Upper lobe of left lung (tissue), 6 donors: ENCODE measurements at places on chromosomes 1 and 21. TPM values are rescaled to one million over a fixed set of nuclear protein-coding genes. Genes with fewer than 3 reads are reported as not detected.
A peak's percentile ranks its signal among the peaks of the same experiment; 100 is the strongest.

GRCh38 chr1:57443004-57443403 is 19.1 kb upstream of the DAB1 start:
- DNase-seq: no peak

DNA sequence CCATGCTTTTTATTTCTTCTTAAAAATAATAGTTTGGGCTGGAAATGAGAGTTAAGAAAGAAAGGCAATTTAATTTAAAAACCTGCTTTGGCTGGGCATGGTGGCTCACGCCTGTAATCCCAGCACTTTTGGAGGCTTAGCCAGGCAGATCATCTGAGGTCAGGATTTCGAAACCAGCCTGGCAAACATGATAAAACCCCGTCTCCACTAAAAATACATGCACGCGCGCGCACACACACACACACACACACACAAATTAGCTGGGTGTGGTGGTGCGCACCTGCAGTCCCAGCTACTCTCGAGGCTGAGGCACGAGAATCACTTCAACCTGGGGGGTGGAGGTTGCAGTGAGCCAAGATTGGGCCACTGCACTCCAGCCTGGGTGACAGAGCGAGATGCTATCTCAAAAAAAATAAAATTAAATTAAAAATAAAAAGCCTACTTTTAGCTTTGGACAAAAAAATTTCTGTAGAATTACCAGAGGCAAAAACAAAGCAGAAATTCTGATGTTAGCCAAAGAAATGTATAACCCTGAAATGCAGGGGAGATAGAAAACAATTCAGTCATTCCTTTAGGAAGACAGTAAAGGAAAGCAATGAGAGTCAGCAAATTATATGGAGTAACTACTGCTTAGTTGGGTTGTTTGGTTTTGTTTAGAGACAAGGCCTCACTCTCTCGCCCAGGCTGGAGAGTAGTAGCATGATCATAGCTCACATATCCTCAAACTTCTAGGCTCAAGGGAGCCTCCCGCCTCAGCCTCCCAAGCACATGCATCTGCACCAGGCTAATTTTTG is 15.7 kb upstream of the IPP start:
- no peak for DNase-seq

- no peak for DNase-seq
Measured at GRCh38 chr1:201724039-201724765, 104.8 kb upstream of the IPO9 start.

DNA sequence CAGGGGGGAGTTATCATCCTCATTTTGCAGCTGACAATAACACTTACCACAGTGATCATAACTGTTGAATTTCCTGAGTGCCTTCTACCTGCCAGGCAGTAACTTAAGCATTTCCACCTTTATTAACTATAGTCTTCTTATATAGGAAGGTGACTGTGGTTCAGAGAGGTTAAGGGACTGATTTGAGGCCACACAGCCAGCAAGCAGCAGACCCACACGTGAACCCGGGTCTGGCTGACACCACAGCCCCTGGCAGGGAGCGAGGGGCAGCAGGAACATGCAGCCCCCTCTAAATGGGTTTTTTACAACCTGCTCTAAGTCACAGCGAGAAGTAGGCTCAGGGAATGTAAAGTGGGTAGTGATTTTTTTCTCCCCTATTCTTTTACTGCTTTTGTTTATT is 248.2 kb downstream of the KAZN start:
- DNase-seq: no peak

- DNase-seq: peak; percentile 29
Measured at GRCh38 chr21:28135646-28136045, 857.0 kb downstream of the LTN1 start.

- DNase-seq: no peak
Measured at GRCh38 chr1:68497358-68497698, 446 bp upstream of the DEPDC1 start.

DNA sequence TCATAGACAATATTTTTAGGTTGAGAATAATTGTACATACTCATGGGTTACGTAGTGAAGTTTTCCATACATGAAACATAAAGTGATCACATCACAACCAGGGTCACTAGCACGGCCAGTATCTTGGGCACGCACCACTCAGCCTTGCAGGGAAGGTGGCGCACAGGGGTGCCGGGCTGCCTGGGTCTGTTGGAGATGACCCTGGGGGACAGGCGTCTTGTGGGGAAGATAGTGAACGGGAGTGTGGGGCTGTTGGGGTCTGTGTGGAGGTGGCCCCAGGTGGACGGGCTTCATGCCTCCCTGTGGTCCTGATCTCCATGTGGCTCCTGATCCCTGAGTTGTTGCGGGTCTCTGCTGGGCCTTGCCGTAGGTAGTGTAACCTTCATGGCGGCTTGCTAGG is 38.3 kb upstream of the PRSS38 start:
- DNase-seq: no peak

- no peak for DNase-seq
Measured at GRCh38 chr1:55594701-55595100, 379.5 kb upstream of the USP24 start.

- no peak for DNase-seq
Measured at GRCh38 chr1:88608139-88608943, 75.7 kb upstream of the PKN2 start.

- no peak for DNase-seq
Measured at GRCh38 chr1:174060090-174060489, 37.9 kb upstream of the RC3H1 start.

- DNase-seq: peak; percentile 37
Measured at GRCh38 chr1:117093870-117094621, 27.5 kb downstream of the TRIM45 start.

- no peak for DNase-seq
Measured at GRCh38 chr1:185849014-185849413, 114.8 kb downstream of the HMCN1 start.

DNA sequence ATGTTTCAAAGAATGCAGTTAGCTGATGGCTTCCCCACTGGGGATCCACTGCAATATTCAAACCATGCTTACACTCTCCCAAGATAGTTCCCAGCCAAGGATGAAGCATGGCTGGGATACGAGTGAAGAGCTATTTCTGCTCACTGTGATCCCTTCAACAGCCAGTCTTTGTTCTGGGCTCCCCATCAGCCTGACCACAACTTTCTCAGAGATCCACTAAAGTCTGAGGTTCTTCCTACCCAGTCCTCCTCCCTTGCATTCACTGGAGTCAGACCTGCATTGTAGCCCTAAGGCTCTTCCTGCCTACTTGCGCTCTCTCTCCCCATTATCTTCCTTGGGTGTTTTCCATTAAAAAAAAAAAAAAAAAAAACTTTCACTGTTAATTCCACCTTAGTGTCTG is 101.4 kb downstream of the TTLL7 start:
- DNase-seq: no peak

GRCh38 chr1:225700889-225701465 is 48.1 kb upstream of the ENAH start:
- no peak for DNase-seq

GRCh38 chr1:203320591-203321272 is 15.4 kb downstream of the BTG2 start:
- DNase-seq: no peak

- peak; percentile 16 for DNase-seq
Measured at GRCh38 chr1:31617218-31617915, at the start of gene HCRTR1. Gene HCRTR1, plus strand, starts transcription at chr1:31617689. Its CDS starts 1,504 bp downstream, at chr1:31619193.

DNA sequence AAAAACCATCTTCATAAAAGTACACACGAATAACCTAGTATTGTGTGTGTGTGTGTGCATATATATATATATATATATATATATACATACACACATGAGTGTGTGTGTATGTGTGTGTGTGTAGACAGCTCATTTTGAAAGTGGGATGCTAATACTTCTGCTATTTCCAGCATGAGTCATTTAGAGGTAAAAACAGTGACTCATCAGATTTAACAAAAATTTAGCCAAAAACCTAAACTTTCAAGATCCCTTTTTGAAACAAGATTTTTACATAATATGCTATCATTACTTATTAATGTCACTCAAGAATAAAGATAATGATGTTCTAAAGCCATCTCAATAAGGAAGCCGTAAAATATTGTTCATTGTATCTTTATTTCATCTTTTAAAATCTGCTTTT is 35.6 kb upstream of the ADGRL4 start:
- DNase-seq: no peak

GRCh38 chr1:24773618-24774017 is 28.4 kb downstream of the CLIC4 start:
- DNase-seq: no peak

DNA sequence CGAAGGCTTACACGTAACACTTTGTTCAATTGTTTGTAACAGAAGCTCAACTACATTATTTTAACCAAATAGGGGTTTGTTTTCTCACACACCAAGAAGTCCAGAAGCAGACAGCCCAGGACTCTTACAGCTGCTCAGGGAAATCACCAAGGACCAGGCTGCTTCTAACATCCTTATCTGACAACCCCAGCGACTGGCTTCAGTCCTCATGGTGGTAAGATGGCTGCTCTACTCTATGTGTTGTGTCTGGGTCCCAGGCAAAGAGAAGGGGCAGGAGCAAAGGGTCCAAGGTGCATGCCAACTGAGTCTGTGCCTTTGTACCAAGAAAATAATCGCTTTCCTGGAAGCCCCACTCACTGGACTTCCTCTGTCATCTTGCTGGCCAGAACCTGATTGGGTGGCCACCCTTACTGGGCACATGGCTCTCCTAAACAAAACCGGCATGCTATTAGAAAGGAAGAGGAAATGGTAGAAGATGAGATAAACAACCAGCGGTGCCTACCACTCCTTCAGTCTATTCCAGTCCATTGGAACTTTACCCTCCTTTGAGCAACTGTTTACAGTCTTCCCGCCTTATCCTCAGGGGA is 34.1 kb upstream of the LRRC8D start:
- no peak for DNase-seq

GRCh38 chr1:43134640-43135039 is 37.5 kb downstream of the EBNA1BP2 start:
- no peak for DNase-seq

- no peak for DNase-seq
Measured at GRCh38 chr1:179814546-179814838, 63.1 kb downstream of the TOR1AIP2 start.

DNA sequence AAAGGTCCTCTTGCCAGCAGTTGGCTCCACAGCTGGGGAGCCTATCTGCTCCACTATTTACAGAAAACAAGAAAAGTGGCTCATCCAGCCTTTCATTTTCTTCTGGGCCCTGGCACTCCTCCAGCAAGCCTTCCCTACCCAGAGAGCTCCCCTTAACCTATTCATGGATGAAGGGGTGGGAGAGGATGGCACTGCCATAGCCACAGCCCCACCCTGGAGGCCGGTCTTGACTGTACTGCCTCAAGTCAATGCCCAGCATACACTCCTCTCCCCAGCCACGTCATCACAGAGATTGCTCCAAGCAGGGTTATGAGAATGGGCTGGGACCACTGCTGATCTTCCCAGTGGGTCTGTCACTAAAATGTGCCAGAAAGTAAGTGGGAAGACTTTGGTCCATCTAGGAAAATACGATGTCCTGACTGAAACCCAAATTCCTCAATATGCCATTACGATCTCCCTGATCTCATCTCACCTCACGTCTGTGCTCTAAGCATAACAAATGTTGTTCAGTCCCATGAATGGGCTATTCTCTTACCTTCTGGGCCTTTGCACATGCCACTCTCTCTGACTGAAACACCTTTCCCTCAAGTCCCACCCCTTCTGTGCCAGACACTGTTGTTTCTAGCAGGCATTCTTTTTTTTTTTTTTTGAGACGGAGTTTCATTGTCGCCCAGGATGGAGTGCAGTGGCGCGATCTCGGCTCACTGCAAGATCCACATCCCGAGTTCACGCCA is 21.4 kb upstream of the PTAFR start:
- no peak for DNase-seq

GRCh38 chr1:12067900-12068821 is 5.1 kb downstream of the TNFRSF8 start:
- DNase-seq: no peak

DNA sequence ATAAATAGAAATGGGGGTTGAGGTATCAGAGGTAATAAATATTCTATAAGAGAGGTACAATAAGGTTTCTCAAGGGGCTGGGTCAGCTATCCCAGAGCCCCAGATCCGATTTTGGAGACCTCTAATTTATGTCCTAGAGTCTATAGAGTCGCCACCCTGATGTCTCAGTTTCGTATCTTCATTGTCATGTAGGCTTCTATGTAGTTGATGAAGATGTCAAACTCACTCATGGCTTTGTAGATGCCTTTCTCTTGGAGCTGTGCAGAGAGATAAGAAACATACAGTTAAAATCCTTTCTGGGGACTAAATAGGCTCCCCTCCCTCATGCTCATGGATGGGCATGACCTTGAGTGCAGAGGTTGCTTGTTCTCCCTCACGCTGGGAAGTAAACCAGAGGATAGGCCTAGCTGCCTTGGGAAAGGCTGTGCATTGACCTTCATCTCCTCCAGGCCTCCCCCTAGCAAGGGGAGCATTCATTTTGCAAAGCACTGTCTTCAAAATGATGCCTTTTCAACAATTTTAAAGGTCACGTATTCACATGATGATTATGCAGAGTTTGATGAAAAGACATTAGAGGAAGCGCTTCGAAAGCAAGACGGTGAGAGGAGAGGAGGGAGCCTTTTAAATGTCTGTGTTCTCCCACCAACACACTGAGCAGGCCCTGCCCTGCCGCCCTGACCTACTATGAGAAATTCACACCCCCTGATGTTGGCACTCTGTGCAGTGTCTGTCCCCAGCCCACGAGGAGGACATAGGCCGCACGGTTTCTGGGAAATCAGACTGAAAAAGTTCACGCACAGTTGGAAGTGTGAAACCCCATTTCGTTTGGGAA is 1.9 kb upstream of the IL19 start:
- no peak for DNase-seq

GRCh38 chr1:168498159-168498631 is 45.6 kb downstream of the XCL2 start:
- no peak for DNase-seq

GRCh38 chr1:228152097-228152917 is 2.6 kb downstream of the GJC2 start:
- peak; percentile 68 for DNase-seq

The EFCAB14 gene
- total RNA-seq: 113 TPM

The PEA15 gene
- total RNA-seq: 59.6 TPM

The NAXE gene
- 46.1 TPM for total RNA-seq

The C2CD4D gene
- 3.6 TPM for total RNA-seq

The SPRR2A gene
- not detected for total RNA-seq

The TFAP2E gene
- 1.6 TPM for total RNA-seq

The PLA2G2F gene
- not detected for total RNA-seq

The TFF1 gene
- total RNA-seq: 0.72 TPM

The OR2L5 gene
- total RNA-seq: not detected

The ADCY10 gene
- total RNA-seq: 0.11 TPM

The PLA2G2C gene
- not detected for total RNA-seq

The INKA2 gene
- total RNA-seq: 9.9 TPM
